ENCODE measurements at places on chromosomes 6 and 20. TPM values are rescaled to one million over a fixed set of nuclear protein-coding genes. Genes with fewer than 3 reads are reported as not detected.

The EPB41L1 gene
- 18.1 TPM for total RNA-seq

The PBOV1 gene
- total RNA-seq, result not detected

The ATP6V1G2 gene
- total RNA-seq, result 1.4 TPM

The TBXT gene
- not detected for total RNA-seq

The SRSF12 gene
- total RNA-seq, result 3.8 TPM

The ABHD16B gene
- not detected for total RNA-seq

The BTNL2 gene
- not detected for total RNA-seq

The ADTRP gene
- 14.0 TPM for total RNA-seq
